Jurkat, Clone E6-1 (cell line): ENCODE measurements at places on chromosomes 6 and 20.
A peak's percentile ranks its signal among the peaks of the same experiment; 100 is the strongest.

DNA sequence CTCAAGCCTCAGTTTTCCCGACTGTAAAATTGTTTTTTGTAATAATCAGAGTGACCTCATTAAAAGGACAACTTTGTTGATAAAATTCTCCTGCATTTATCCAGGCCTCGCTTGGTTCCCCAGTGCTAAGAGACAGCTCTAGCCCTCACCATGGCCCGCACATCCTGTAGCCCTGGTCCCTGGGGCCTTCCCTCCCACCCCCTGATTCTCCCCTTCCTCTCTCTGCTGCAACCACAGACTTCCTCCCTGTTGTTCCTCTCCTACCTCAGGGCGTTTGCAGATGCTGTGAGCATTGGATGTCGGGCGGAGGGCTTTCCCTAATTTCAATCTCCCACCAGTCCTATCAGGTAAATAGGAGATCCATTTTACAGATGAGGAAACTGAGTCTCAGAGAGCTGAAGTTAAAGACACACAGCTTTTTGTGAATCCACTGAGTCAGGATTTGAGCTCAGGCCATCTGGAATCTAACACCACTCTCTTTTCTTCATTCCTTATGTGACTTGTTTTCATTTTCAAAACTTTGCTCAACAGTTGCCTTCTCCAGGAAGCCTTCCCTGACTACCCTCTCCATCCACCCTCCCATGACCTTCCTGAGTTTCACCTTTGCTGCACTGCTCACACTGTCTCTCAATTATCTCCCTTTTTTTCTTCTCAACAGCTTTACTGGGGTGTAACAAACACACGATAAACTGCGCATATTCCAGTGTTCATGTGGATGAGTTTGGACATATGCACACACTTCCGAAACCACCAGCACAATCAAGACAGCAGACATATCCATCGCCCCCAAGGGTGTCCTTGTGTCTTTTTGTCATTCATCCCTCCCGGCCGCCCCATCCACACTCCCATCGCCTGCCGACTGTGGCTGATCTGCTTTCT lies 107.1 kb downstream of the CEBPB start:
- peak; percentile 58 for DNase-seq

GRCh38 chr20:44805335-44805978 lies 4.9 kb downstream of the RIMS4 start:
- no peak for DNase-seq

DNA sequence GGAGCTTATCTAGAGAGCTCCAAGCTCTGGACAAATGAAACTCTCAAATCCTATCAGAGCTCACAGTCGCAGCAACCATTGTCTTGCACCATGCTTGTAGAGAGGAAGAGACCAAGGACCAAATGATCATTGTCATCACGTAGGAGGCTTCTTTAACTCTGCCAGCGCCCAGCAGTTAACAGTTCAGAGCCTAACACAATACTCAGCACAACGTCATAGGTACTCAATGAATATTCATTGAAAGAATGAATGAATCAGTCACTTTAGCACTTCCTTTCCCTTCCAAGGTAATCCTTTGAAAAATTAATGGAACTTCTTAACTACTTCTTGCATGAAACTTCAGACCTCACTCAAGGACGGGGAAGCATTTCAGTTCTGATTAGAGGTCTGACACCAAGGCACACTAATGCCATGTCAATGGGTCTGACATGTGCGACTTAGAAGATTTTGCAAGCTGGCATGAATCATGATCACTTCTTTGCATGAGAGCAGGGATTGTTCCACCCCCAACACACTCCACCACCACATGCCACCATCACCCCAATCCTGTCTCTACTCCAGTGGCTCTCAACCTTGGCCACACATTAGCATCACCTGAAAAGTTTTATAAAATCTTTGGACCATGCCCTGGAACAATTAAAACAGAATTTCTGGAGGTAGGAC lies 45.1 kb downstream of the KHDC1L start:
- DNase-seq, result no peak

DNA sequence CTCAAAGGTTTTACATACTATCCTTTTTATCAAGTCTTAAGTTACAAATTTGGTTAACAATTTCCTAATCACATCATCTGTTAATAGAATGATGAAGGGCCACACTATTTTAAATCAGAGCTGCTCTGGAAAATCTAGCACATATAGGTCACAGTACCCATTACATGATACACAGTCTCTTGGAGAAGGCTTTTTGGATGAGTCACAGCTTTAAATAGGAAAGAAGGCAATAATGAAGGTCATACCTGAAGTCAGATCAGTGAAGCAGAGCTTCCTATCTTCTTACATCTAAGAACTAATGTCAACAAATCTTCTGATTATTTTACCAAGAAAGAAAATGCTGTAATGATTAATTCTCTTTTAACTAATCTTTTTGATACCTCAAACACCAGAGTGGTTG lies 248.5 kb downstream of the BTBD9 start:
- DNase-seq, result no peak

GRCh38 chr6:125124049-125124669 lies 29.4 kb upstream of the TPD52L1 start:
- no peak for DNase-seq

GRCh38 chr6:49462071-49462470 lies 982 bp downstream of the MMUT start:
- DNase-seq, result no peak

DNA sequence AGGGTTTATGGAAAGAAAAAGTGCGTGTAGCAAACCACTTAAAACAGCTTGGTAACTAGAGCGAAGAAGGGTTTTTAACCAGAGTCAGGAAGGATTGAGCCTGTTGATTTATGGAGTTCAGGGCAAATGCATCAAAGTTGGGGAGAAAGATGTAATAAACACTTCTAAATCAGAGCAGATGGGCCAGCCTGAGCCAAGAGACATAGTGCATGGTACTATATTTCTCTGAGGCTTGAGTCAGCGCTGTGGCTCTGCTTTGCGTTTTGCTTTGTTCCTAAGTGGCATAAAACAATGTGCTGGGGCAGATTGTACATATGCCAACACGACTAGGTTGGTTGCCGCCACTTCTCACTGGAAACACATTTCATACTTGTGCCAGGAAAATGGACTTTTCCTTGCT lies 111.3 kb downstream of the BCKDHB start:
- DNase-seq, result no peak

- DNase-seq, result no peak
Observed at GRCh38 chr20:38321959-38322598, 18.1 kb downstream of the BPI start.

- no peak for DNase-seq
Observed at GRCh38 chr6:154537511-154538325, 27.2 kb upstream of the CNKSR3 start.

- no peak for DNase-seq
Observed at GRCh38 chr20:48338717-48339116, 489.1 kb downstream of the PREX1 start.

DNA sequence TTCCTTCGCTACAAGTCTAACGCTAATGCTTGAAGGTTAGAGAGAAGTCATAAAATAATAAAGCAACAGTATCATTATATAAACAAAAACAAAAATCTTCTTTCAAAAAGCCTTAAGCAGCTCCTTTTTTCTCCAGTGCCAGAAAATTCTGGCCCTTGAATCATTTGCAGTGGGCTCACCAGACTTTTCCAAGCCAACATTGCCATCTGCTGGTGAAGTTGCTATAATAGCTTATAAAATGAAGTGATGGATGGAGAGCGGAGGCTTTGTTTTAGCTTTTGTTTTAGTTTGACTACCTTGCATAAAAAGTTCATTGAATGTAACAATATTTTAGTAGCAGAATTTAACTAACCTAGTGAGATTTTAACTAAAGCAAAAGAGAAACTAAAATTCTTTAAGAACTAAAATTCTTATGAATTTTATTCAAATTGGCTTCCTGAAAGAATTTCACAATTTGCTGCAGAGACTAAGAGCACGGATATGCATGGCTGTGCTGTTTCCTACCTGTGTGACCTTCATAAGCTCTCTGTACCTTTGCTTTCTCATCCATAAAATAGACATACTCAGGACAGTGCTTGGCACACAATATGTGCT lies 44.8 kb upstream of the SLC2A12 start:
- DNase-seq, result peak; percentile 61

DNA sequence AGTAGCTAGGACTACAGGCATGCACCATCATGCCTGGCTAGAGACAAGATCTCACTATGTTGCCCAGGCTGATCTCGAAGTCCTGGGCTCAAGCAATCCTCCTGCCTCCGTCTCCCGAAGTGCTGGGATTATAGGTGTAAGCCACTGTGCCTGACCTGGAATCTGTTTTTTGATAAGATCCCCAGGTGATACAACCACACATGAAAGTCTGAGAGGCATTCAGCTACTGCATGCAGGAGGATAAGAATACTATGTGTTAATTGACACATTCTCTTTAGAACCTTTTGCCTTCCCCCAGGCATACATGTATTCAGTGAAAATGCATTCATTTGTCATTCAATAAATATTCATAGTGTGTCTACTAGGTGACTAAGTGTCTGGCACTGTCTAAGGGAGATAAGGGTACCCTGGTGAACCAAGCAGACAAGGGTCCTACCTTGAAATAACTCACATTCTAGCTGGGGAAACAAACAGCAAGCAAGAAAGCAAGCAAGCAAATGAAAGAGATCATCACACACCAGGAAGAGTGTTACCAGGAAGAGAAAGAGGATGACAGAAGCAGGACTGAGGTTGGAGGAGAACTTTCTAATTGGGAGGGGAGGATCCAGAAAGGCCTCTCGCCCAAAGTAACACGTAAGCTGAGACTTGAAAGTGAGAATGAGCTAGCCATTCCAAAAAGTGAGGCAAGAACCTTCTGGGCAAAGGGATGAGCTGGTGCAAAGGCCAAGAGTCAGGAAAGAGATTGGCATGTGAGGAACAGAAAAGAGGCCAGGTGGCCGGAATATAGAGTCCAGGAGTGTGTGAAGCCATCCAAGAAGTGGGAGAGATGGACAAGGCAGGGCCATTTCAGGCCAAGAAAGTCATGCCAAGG lies 6.5 kb downstream of the GFOD1 start:
- no peak for DNase-seq

DNA sequence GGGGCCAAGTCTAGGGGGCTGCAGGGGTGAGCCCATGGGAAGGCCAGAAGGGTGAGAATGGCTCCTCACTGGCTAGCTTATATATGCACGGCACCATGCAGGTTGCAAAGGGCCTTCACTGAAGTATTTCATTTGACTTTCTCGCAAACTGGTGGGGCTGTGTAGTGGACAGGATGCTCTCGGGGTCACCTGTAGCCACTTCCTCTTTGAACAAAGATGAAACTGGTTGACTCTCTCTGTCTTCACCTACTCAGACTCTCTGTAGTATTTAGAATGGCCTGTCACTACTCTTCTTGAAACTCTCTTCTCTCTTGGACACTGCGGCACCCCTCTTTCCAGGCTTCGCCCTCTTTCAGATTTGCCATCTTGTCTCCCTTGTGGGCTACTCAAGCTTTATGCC lies 560.5 kb downstream of the PKHD1 start:
- no peak for DNase-seq

GRCh38 chr20:47857569-47858464 lies 72.5 kb upstream of the SULF2 start:
- no peak for DNase-seq

- no peak for DNase-seq
Observed at GRCh38 chr6:77883851-77884250, 231.0 kb downstream of the MEI4 start.

DNA sequence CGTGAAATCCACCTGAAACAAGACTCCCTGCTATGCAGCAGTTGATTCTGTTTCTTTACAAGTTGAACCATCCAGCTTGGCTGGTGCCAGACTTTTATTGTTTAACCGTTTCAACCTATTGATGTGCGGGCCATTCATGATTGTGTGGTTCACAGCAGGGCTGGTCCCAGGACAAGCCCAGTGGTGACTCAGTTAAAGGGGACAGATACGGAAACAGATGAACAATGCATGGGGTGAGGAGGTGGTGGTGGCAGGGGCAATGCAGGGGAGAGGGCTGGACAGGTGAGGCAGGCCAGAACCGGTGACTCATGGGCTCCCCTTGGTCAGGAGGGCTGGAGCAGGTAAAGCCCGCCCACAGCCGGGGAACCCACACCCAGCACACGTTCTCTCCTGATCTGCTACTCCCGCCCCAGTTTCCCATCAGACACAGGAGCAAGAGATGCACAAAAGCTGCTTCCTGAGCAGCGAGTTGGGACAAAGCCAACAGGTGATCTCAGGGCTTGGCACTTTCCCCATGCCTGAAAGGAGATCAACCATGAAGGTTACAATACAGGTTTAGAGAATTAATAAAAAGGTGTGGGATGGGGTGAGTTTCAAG lies 232.2 kb downstream of the LY86 start:
- no peak for DNase-seq

DNA sequence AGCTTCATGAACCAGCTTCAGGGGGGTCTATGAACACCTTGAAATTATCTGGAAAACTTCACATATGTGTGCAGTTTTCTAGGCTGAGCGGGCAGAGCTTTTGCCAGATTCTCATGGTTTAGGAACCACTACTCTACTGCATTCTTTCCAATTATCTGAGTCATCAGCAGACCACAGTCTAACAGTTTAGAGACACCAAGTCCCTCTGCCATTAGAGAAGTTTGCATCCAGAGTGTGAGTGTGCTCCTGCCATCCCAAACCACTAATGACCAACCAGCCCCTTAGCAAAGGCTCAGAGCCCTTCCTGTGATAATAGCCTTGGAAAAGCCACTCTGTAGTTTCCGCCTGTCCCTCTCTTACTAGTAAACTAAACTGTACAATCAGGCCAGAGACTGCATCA lies 96.8 kb downstream of the PHACTR1 start:
- DNase-seq, result no peak

- DNase-seq, result no peak
Observed at GRCh38 chr6:107977283-107977682, 19.3 kb upstream of the SEC63 start.

DNA sequence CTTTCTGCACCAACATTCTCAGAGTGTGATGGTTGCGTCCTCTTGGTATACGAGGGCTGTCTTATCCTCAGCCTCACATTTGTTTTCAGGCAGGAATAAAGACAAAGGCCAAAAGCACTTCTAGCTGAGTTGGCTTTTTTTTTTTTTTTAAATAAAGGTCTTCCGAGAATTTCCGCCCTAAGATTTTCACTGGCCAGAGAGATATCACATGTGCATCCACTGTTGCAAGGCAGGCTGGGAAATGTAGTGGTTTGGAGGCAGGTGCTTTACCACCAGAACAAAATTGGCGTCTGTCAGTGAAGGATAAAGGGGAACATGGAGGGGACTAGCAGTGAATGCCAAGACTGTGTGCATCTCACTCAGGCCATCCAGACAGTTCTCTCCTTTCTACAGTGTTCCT lies 334.9 kb upstream of the SOX4 start:
- DNase-seq, result no peak

DNA sequence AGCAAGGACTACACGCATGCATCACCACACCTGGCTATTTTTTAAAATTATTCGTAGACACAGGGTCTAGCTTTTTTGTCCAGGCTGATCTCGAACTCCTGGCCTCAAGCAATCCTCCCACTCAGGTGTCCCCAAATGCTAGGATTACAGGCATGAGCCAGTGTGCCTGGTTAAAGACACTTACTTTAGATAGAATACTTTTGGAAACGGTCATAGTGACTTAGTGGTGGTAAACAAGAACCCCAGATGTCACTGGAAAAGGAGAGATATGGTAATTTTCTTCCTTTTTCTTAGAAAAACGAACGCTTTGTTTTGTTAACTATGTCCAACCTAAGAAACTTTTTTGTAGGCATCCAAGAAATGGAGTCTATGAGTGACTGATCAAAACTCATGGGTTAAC lies 137.3 kb downstream of the TFAP2B start:
- DNase-seq, result no peak

- no peak for DNase-seq
Observed at GRCh38 chr6:108778421-108779186, 69.6 kb upstream of the ARMC2 start.

- DNase-seq, result no peak
Observed at GRCh38 chr6:35948725-35949124, 27.8 kb upstream of the SRPK1 start.
